ENCODE measurements at places on chromosomes 2 and 18. TPM values are rescaled to one million over a fixed set of nuclear protein-coding genes. Genes with fewer than 3 reads are reported as not detected.

RESP18 gene
- not detected for total RNA-seq

TBR1 gene
- total RNA-seq: not detected

KCNS3 gene
- total RNA-seq: 17.8 TPM

TPO gene
- 3.0 TPM for total RNA-seq

GRCh38 chr2:59761966-59762365 lies 791.5 kb downstream of the BCL11A start:
- no peak for DNase-seq

- no peak for DNase-seq
Measured at GRCh38 chr2:66301767-66302140, 133.2 kb upstream of the MEIS1 start.

DNA sequence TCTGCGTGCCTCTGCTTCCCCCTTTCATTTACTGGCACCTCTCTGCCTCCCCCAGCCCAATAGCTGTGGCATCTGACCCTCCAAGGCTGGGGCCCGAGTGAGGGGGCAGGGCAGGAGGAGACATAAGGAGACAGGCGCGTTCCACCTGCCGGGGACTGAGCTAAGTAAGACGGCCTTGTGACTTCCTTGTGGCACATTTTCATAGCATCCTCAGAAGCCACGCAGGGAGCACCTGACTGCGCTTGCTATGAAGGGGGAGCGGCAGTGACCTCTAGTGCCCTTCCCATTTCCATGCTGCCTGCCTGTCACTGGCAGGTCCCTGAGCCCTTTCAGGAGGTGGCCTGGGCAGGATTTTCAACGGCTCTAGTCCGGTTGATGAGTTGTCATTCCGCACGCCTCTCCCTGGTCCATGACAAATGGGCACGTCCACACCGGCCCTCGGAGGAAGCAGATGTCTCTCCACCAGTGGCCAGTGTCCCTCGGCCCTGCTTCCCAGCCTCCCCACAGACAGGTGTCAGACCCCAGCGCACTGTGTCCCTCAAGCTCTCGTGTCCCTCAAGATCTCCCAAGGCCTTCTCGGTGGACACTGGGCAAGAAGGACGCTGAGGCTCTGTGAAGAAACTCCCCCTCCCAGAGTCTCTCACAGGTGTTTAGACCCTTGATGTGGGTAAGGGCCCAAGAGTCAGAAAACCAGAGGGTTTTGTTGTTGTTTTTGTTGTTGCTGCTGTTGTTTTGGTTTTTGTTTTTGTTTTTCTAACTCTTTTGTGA lies 42.7 kb downstream of the CYP26B1 start:
- DNase-seq: no peak

- DNase-seq: no peak
Measured at GRCh38 chr2:231691251-231691772, 17.0 kb upstream of the PTMA start.

DNA sequence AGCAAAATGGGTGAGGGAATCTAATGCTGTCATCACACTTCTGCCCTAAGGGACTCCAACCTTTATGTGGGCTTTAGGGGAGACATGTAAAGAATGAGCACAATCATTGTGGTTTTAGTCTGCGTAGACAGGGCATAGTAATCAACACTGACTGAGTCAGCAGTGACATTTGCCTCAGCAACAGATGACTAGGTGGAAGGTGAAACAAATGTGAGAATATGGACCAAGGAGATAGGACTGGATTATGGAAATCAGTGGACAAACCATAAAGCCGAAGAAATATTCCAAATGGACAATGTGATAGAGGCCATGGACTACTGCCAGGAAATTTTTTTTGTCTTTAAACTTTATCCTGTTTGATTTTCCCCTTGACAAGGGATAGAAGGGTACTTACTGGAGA lies 83.9 kb downstream of the PDK1 start:
- DNase-seq: no peak

- DNase-seq: no peak
Measured at GRCh38 chr2:131580187-131580586, 52.5 kb downstream of the CCDC74A start.

GRCh38 chr2:10257500-10258147 lies 45.1 kb upstream of the HPCAL1 start:
- no peak for DNase-seq

- DNase-seq: no peak
Measured at GRCh38 chr2:122263746-122264145, 508.3 kb downstream of the TSN start.

DNA sequence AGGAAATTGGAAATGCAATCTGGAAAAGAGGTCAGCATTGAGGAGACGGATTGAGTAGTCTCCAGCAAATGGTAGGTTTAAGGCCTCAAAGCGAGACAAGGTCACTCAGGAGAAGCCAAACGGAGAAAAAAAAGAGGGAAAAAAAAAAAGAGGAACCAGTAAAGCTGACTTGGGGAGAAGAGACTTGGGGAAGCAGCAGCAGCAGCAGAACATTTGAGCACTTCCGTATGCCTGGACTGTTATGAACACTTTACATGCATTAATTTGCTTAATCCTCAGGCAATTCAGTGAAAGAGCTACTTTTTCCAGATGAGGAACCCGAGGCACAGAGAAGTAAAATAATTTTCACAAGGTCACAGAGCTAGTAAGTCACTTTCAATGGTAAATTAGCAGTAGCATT lies 81.3 kb downstream of the OSBPL6 start:
- DNase-seq: no peak

Data from omental fat pad (tissue), 4 donors.